ENCODE measurements at places on chromosomes 1 and 21.

- DNase-seq = no peak
Measured at GRCh38 chr1:17696417-17697301, 58.5 kb upstream of the ACTL8 start.

- DNase-seq = no peak
Measured at GRCh38 chr1:56666112-56666608, 21.0 kb downstream of the PRKAA2 start.

DNA sequence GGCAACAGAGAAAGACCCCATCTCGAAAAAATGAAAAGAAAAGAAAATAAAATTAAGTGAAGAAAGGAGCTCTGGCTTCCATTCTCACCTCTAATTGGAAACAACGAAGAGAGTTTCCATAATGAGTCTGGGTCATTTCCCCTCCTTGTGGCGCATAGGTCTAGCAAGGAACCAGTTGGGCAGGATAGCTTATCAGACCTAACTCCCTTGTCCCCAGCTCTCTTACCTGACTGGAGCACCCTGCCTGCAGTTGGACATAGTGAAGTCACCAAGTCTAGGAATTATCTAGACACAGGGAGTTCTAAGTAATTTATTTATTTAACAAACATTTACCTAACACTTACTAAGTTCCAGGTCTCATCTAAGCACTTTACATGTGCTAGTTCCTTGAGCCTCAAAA, 63.0 kb upstream of the RAB4A start:
- DNase-seq = no peak

DNA sequence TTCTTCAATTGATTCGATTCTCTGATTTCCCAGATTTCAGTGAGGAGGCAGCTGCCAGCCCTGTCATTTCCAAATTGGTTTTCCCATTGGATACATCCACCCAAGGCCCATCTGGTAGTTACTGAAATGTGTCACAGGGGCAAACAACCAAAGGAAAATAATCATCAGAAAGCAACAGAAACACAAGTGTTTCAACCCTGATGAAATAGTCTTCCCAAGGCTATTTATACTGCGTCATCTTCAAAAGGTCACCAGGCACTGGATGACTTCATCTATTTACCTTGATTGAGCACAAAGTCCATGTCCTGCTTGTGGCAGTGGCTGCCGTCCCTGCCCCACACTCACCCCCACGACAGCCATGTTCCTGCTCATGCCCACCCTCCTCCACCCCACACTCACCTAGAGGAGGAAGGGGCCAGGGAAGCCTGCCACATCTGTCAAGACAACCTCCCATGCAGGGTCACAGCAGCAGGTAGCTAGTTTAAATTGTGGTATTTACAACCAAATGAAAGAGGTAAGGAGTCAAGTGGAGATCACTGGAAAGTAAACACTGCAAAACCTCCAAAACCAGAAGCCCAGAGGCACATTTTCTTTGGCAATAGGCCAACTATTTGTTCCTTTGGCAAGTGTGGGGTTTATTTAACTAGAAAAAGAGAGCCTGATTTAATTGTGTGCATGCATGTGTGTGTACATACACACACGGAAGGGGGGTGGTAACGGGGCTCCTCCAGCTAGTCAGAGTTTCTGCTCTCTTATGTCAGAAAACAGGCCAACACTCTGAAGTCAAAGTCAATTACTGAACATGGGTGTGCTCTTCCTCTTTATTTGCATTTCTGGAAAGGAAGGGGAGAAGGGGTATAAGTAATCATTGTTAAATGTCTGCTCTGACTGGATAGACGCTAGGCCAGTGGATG, 49.5 kb upstream of the RAB4A start:
- DNase-seq = no peak
